SK-N-DZ (cell line): ENCODE measurements at places on chromosomes 16 and 17.

GRCh38 chr16:15798671-15799070 is 58.2 kb downstream of the MYH11 start:
- DNase-seq = no peak

DNA sequence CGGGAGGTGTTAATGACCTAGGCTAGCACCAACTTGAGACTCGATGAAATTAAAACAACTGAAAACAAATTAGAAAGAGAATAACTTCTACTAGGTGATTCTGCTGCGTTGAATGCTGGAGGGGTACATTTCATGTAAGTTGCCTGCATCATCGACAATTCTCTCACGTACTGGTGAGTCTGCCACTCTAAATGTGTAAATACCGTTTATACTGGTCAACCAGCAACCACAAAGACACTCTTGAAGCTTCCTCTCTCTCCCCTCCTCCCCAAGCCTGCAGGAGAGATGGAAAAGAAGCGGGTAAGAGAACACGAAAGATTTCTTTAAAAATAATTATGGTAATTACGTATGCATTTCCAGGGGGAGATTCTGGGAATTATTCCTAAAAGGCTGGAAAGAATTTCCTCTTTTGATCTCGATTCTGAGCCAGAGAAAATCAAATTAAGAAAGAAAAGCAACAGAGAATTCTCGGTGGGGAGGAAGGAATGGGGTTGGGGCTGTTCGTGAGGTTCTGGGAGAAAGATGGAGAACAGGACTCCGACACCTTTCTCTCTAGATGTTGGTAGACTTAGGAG is 68.6 kb upstream of the MRTFB start:
- DNase-seq = no peak

- no peak for DNase-seq
These were observed 37.7 kb upstream of the CCDC182 start for GRCh38 chr17:57782647-57783337.

DNA sequence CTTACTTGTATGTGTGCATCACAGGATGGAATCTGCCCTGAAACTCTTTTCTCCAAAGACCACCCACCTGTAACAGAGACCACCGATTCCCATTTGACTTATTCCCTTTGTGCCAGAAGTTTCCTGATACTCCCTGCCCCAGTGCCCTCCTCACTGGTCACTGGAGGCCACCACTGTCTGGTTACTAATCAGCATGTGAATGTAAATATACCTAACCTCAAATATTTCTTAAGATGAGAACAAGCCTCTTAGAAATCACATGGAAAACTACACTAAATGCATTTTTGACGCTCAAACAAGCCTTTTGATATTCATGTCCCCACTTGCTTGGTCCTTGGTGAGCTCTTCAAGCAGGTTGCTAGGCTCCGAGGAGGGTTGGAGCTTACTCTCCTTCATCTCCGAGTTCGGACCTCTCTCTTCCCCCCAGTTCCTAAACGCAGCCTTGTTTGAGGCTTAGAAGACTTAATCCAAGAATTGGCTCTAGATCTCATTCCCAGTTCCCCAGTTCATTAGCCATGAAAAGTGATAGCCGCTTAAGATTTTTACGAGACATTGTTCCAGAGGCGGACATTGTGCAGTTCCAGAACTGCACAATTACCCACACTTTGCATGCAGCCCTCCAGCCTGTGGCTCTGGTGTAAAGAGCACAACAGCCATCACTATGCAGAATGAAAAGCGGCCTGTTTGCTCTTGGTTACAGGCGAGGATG is 579.2 kb upstream of the PSMD7 start:
- DNase-seq = no peak

- DNase-seq = peak; percentile 59
These were observed 62.0 kb upstream of the NUDT7 start for GRCh38 chr16:77660311-77660710.
